Epithelial cell of umbilical artery (primary cell): ENCODE measurements at places on chromosomes 16 and 17. TPM values are rescaled to one million over a fixed set of nuclear protein-coding genes. Genes with fewer than 3 reads are reported as not detected.

The FAM171A2 gene
- total RNA-seq, result 7.0 and 10.4 TPM in 2 replicates

The OR1A1 gene
- not detected in 2 replicates for total RNA-seq

The XYLT1 gene
- 0.30 and 0.97 TPM in 2 replicates for total RNA-seq

The KCNG4 gene
- total RNA-seq, result not detected in 2 replicates

The MYO15A gene
- 0.15 TPM in 1 of 2 replicates, not detected in the other for total RNA-seq

The CCL1 gene
- total RNA-seq, result 1.5 TPM in 1 of 2 replicates, not detected in the other

The CCL8 gene
- total RNA-seq, result not detected in 2 replicates

The PRSS21 gene
- total RNA-seq, result 1.9 TPM in 1 of 2 replicates, not detected in the other

The NPIPA3 gene
- 0.32 and 2.1 TPM in 2 replicates for total RNA-seq
